ENCODE measurements at places on chromosomes 3 and 15.

- DNase-seq, result no peak
These were observed 16.5 kb downstream of the CALML4 start for GRCh38 chr15:68188647-68189046.

DNA sequence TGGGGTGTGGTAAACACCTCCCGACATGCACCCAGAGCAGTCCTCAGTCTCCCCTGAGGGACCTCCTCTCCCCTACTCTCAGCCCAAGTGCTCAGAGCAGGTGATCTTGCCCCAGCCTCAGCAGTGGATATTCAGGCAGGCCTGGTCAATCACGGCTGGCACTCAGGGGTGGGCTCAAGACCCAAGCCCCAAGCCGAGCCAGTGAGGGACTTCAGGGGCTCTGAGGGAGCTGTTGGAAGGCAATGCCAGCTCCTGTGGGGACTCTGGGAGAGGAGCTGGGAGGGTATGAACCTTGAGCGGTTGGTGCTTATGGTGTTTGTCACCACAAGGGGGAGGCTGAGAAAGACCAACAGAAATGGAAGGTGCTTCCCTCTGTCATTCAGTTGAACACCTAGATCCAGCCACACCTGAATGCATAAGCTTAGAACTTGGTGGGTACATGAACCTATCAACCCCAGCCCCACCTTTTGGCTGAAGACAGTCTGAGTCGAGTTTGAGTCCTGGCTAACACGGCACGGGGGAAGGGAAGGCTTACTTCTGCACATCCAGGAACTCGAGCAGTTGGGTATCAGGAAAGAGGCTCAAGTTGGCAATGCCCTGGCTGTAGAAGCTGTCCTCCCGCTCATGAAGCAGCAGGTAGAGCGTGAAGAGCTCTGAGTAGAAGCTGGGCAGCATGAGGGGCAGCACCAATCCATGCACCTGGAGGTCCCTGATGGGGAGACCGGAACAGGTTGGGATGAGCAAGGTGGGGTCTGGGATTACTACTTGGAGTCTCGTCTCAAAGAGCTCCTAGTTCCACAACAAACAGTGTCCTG is 19.2 kb downstream of the ALS2CL start:
- peak; percentile 4 for DNase-seq

GRCh38 chr15:34213690-34214089 is 3.8 kb upstream of the KATNBL1 start:
- DNase-seq, result no peak

GRCh38 chr3:117479095-117479494 is 769.5 kb downstream of the TUSC7 start:
- DNase-seq, result no peak

DNA sequence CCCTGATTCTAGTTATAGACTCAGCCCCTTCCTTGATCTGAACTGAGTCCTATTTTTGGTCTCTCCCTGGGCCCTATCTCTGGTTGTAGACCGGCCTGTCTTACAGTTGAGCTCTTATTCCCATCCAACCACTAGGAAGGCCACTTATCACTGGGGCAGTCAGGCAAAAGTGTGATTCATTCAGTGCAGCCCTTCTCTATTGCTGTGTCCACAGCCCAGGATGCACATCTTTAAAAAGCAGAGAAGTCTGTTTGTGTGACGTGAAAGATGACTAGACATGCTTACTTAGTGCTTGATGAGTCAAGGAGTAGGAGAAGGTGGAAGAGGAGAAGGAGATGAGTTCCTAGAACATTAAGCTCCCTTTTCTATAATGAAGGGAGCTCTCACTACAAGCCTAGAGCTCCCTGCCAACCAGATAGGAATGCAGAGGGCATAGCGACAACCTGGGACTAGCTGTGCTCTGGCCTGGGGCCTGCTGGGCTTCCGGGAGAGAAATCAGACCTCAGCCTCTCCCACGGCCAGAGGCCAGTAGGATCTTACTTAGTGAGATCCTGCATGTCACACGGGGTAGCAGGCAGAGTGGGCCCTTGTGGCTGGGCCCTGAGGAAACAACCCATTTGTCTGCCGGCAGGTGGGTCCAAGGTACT is 25.7 kb downstream of the INSYN1 start:
- DNase-seq, result no peak

DNA sequence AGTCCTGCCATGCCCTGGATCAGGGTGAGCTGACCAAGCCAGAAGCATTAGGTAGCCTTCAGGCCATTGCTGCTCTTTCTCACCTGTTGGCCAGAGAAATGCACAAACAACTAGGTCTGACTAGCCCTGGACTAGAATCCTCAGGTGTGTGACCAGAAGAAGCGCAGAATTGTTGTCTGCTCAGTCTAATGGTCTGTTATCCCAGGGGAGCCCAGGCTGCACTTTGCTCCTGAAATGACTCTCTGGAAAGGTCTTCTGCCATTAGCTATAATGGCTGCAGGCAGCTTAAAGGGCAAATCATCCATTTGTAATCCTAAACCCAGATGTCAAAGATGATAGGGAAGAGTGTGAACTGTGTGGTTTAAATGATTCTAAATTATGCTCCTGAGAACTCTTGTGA is 246.1 kb downstream of the NFKBIZ start:
- DNase-seq, result no peak

DNA sequence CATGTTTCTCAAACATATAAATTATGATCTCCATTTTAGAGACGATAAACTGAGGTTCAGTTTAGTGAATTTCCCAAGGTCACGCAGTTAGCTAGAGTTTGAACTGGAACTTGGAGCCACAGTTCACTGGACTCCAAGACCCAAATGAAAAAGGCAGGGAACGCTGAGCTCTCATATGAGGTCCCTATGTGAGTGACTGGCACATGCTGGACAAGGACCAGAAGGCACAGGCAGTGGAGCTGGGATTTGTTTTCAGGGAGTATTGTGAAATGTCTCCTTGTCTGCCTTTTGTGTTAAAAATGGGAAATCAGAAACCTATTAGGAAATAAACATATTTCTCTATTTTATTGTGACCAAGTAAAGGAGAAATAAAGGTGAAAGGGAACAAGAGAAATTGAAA is 63.5 kb downstream of the MESD start:
- DNase-seq, result no peak

DNA sequence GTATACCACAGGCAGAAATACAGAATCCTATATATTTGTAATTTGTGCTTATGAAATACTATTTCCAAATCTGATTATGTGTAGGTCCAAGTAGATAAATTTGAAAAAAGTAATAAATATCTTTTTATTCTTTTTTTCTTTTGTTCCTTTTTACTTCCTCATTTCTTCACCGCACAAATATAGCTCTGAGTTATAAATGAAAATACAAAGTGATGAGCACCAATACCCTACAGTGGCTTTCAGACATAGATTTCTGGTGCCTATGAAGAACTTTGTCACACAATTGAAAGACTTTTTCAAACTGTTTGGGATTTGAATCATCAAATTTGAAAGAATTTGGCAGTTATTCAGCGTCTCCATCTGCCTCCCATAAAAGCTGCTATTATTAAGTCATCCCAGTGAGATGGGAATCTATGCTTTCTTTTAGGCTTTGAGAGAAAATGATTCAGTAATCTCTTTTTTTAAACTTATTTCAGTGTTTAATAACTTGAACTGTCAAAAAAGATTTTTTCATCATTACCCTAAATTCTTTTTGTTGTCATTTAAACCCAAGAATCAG is 363.6 kb upstream of the GOLIM4 start:
- DNase-seq, result no peak

- DNase-seq, result no peak
These were observed 6.6 kb upstream of the CCR8 start for GRCh38 chr3:39322936-39323335.

- peak; percentile 69 for DNase-seq
These were observed 48.4 kb downstream of the TMEM44 start for GRCh38 chr3:194584866-194585265.

GRCh38 chr3:56342475-56342874 is 125.8 kb downstream of the ERC2 start:
- DNase-seq, result no peak

GRCh38 chr3:187328691-187329090 is 37.2 kb upstream of the MASP1 start:
- no peak for DNase-seq

DNA sequence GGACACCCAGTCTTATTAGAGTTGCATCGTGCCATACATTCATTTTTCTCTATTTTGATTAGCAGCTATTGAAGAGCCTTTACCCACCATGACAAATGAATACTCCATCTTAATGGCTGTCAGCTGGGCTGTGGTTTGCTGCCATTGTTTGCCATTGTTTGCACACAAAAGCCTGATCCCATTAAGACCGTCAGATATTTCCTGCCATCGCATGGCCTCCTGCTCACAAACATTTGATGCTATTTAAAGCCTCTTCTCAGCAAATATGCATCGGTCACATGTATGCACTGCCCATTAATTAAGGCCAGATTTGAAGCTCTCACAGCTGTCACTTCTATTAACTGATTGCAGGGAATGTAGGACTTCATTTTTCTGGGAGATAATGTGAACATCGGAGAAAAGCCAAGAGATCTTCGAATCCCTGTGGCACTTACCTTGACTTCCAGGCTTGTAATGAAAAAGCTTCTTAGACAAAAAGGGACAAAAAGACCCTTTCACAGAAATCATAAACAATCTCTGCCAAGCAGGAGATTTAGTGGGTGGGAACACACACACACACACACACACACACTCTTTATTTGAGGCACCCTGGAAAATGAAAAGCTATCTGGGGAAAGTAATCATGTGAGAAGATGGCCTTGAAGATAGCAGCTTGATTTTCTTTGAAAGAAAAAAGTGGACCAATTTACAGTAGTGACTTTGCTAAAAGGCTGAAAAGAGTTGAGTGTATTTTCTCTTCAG is 175.4 kb upstream of the NR2E3 start:
- no peak for DNase-seq

- DNase-seq, result no peak
These were observed 2.2 kb downstream of the AADAC start for GRCh38 chr3:151816091-151816604.

DNA sequence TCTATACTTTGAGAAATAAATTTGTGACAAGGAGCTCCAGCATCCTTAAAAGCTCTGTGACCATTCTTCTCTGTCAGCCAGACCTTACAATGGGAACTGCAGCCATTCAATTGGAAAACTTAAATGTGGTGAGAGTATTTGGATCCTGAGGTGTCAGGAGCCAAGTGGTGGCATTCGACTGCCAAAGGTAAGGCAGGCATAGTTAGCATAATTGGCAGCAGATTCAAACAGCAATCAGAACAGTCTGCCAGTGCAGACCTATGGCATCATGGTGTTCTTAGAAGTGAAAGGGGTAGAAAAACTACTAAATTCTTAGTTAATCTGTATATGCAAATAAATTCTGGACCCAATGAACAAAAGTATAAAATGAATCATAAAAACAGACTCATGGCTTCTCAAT is 18.2 kb upstream of the FNDC3B start:
- no peak for DNase-seq

- no peak for DNase-seq
These were observed 15.0 kb downstream of the EPHB1 start for GRCh38 chr3:134810052-134810435.

DNA sequence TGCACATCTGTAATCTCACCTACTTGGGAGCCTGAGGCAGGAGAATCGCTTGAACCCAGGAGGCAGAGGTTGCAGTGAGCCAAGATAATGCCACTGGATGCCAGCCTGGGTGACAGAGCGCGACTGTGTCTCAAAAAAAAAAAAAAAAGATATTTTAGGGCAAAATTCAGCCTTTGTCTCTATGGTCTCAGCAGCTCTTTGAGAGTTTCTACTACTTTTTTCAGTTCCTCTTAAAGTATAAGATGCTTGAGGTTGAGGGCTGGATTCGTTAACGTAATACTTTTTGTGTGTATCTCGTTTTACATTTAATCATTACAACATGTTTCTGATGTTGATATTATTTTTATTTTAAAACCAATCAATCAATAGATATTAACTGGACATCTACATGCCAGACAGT is 381.2 kb upstream of the TBL1XR1 start:
- DNase-seq, result no peak

DNA sequence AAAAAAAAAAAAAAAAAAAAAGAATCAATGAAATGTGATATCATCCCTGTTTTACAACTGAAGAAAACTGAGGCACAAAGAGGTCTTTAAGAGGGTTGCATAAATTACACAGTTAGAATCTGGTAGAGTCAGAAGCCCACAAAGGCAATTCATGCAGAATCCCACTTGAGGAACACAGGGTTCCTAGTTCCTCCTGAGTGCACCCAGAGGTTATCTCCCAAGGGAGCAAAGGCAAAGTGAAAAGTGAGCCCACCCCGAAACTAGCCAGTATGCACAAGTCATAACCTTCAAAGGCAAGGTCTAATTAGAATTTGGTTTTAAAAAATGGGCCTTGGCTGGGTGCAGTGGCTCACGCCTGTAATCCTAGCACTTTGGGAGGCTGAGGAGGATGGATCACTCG is 37.8 kb downstream of the AP3S2 start:
- no peak for DNase-seq

DNA sequence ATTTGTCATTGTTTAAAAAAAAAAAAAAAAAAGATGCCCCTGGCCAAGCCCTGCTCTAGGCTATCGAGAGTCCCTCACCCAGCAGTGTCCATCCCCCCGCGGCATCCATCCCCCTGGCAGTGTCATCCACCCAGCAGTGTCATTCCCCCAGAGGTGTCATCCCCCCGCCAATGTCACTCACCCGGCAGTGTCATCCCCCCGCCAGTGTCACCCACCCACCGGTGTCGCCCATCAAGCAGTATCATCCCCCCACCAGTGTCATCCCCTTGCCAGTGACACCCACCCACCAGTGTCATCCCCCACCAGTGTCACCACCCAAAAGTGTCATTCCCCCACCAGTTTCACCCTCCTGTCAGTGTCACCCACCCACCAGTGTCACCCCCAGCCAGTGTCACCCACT is 99.3 kb upstream of the PRR20G start:
- no peak for DNase-seq

DNA sequence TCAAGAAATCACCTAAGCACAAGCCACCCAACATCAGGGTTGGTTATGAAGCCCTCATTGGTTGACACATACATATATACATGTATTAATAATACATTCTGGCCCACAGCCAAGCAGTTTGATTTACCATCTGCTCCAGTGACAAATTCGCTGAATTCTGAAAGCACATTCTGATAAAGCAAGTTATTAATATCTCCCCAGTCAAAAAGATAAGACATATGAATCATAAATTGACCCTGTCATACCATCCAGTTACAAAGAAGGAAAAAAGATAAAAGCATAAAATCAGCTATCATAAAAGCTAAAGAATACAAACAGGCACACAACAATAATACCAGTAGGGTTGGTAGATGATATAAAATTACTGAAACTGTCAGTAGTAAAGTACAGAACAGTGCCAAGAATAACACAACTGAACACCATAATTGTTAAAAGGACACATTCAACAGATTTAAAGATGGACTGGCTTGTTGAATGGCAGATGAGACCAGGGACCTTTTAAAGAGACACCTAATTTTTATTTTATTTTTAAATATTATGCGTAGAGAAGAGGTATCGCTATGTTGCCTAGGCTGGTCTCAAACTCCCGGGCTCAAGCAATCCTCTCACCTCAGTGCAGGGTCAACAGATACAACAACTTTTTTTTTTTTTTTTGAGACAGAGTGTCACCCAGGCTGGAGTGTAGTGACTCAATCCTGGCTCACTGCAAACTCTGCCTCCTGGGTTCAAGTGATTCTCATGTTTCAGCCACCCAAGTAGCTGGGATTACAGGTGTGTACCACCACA is 7.7 kb downstream of the SNX4 start:
- peak; percentile 64 for DNase-seq

- DNase-seq, result peak; percentile 22
These were observed 36.1 kb upstream of the PLSCR5 start for GRCh38 chr3:146640955-146641867.

GRCh38 chr3:195761567-195762248 is 40.9 kb downstream of the MUC20 start:
- no peak for DNase-seq

All from activated CD4-positive, alpha-beta T cell treated with anti-CD3 and anti-CD28 coated beads for 36 hours (primary cell).